ENCODE measurements at places on chromosomes 13 and 19.

GRCh38 chr19:48524221-48524620 lies 12.6 kb upstream of the LMTK3 start:
- DNase-seq: no peak

GRCh38 chr13:45185286-45185685 lies 15.6 kb downstream of the KCTD4 start:
- no peak for DNase-seq

DNA sequence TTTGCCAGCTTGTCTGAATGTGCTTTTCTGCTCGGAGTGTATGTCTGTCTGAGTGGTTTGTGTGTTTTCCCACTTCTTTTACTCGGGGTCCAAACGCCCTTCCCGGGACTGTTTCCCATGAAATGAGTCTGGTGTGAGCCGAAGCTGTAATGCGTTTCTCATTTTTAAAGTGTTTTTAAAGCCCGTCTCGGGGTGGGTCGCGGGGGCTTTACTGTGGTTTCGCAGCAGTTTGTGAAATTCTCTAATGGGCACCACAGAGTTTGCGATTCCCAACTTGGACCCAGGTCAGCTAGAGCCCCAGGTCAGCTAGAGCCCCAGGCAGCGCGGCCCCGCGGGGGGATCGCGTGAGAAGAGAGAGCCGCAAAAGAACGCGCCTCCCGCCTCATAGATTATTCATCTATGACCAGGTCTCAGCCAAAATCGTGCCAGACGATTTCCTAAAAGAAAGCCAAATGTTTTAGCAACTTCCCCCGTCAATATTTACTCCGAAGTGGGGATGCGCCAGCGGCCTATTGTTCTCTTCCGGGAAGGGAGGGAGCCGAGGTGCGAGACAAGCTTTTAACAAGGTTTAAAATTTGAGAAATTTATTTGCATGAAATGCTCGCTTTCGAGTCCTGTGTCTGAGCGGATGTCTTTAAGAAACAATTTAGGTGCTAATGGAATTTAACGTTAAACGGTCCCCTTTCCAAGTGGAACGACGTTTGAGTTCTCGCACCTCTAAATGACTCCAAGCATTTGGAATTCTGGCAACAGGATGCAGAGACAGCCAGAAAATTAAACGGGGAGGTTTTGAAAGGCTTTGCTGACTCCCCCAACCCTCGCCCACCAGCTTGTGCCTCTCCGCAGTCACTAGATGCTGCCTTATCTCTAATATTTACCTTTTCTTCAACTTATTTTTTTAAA lies 2.2 kb downstream of the ZIC2 start:
- DNase-seq: no peak

DNA sequence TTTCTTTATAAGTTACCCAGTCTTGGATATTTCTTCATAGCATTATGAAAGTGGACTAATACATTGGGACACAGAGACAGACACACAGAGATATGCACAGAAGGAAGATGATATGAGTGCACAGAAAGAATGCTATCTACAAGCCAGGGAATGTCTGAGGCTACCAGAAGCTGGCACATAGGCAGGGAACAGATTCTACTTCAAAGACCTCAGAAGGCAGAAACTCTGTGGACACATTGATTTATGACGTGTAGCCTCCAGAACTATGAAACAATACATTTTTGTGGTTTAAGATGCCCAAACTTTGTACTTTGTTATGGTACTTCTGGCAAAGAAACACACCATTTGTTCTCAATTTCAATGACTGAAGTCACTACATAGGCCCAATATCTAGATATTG lies 556.7 kb downstream of the PCDH9 start:
- DNase-seq: peak; percentile 10

Measured in ACHN (cell line).